ENCODE measurements at places on chromosomes 4 and X.

- DNase-seq = no peak
Observed at GRCh38 chr4:87580057-87580456, 28.3 kb upstream of the DSPP start.

DNA sequence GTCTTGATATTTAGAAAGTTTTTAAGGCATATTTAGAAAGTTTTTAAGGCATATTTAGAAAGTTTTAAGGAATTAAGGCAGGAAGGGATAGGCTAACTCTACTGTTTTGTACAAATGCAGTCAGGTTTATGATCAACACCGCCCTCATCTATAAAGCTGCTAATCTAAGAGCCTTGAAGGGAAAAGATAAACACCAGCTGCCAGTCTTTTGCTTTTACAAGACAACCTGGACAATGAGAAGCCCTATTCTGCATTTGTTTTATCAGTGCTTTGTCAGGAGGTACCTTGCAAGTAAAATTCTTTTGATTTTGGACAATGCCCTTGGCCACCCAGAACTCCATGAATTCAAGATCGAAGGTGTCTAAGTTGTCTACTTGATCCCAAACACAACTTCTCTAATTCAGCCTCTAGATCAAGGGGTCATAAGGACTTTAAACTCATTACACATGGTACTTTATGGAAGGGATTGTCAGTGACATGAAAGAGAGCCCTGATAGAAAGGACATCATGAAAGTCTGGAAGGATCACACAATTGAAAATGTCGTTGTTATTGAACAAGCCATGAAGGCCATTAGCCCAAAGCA lies 39.8 kb downstream of the IL15 start:
- DNase-seq = no peak

DNA sequence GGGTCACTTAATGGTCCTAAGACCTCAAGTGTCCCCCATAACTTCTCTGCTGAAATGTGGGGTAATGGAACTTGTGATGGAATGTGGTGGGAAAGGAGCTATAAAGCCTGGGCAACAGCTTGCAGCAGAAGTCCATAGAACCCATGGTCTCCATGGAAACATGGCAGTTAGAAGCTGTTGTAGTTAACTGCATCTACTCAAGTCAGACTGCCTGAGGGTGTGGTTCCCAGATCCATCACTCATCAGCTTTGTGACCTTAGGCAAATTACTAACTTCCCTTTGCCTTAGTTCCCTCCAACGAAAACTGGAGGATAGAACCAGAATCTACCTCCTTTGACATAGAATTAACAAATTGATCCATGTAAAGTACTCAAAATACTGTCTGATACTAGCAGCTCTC lies 113.0 kb downstream of the SPATA18 start:
- no peak for DNase-seq

DNA sequence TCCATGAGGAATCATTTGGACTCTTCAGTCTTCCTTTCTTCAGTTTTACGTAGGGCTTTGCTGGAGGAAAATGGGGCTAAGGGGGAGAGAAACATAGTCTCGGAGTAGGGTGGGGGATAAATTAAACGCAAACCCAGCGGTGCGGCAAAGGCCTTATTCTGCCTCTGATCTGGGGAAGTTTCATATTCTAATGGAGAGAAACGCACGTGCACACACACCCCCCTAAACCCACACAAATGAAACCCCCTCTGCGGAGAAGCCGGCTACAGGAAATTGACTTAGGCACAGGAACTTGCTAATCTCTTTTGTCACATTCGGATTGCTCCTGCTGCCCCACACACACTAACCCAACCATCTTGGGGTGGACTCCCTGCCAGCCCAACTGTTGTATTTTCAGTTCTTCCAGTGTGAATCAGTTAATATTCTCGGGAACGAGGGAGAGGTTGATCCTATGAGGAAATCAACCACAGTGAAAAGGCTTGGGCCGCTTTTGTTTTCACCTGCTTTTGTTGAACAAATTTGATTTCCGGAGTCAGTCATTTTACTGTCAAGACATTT lies at the start of gene RHOH:
Gene RHOH (plus strand): TSS at position 308 of the 558 bp plus-strand sequence. CDS start 46,356 bp downstream, outside the sequence.
- DNase-seq = no peak

DNA sequence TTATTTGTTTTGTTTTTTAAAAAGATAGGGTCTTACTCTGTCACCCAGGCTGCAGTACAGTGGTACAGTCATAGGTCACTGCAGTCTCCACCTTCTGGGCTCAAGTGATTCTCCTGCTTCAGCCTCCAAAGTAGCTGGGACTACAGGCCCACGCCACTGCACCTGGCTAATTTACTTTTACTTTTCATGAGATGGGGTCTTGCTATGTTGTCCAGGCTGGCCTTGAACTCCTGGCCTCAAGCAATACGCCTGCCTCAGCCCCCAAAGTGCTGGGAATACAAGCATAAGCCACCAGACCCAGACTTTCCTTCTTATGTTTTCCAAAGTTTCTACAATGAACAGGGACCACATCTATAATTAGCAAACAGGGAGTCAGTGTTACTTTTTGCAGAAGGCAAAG lies 37.9 kb upstream of the MXD4 start:
- DNase-seq = no peak

DNA sequence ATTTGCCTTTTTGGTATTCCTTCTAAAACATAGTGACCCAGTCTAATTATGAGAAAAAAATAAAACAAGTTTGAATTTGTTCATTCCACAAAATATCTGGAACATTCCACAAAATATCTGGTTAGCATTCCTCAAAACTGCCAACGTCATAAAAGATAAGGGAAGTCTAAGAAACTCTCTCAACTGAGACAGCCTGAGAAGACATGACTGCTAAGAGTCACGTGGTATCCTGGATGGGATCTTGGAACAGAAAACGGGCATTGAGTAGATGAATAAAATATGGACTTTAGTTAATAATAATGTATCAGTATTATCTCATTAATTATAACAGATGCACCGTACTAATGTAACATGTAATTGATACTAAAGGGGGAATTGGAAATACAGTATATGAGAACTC lies 280.9 kb downstream of the ARAP2 start:
- DNase-seq = no peak

- DNase-seq = no peak
Observed at GRCh38 chr4:106444557-106444956, 76.0 kb upstream of the GIMD1 start.

GRCh38 chrX:135264206-135264605 lies 12.3 kb downstream of the ETDA start:
- no peak for DNase-seq

GRCh38 chr4:184280591-184281071 lies 63.0 kb upstream of the ENPP6 start:
- no peak for DNase-seq

Measured in tibial nerve (tissue), 4 donors.